Cerebellar cortex (tissue), 1 donor: ENCODE measurements at places on chromosomes 16 and 17.

GRCh38 chr16:68645494-68646388, 631 bp downstream of the CDH3 start:
- DNase-seq = no peak

DNA sequence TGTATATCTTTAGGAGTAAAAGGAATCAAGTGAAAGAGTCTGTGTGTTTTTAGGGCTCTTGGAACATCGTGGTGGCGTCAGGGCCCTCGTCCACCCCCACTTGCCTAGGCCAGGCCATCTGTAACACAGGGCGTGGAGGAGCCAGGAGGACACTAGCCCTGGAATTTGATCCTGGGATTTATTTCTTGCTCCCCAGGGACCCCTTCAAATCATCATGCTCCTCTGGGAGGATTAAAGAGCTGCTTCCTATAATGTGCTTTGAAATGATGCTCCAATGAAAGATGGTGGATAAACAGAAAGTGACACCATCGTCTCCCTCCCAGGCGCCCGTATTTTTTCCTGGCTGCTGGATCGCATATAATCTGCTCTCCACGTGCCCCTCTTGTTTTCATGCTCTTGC, 113.3 kb downstream of the AATF start:
- DNase-seq = no peak

- no peak for DNase-seq
Measured at GRCh38 chr17:75518201-75518600, 1.9 kb downstream of the TSEN54 start.

GRCh38 chr17:67046398-67046797, 2.0 kb downstream of the CACNG1 start:
- DNase-seq = no peak

- no peak for DNase-seq
Measured at GRCh38 chr17:40463122-40463550, 19.9 kb downstream of the IGFBP4 start.
